Left renal pelvis (tissue), 4 donors: ENCODE measurements at places on chromosomes 6 and 20.

DNA sequence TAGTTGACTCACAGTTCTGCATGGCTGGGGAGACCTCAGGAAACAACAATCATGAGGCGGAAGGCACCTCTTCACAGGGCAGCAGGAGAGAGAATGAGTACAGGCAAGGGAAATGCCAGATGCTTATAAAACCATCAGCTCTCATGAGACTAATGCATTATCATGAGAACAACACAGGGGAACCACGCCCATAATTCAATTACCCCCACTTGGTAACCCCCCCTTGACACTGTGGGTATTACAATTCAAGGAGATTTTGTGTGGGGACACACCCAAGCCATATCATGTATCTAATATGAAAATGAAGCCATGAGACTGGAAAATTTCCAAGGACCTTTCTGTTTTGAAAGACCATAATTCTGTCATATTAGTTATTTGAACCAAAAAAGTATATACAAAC lies 342.4 kb upstream of the PLCB4 start:
- DNase-seq, result no peak

GRCh38 chr20:31843881-31844280 lies 1.5 kb downstream of the FOXS1 start:
- DNase-seq, result no peak

DNA sequence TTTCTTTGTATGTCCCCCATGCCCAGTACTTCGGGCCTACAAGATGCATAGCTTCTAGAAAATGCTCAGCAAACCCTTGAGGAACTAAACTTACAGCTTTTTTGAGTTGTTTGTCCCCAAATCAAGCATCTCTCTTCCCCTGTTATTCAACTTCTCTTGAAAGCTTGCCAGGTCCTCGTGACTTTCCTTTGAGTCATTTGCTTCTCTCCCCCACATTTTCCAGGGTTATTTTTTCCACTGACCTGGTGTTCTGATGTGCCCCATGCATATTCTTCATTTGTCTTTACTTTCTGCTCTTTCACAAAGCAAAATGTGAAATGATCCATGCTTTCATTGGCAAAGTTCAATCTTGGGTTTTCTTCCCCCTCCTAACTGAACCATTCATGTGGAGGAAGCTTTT lies 204.8 kb downstream of the TFAP2A start:
- DNase-seq, result no peak

DNA sequence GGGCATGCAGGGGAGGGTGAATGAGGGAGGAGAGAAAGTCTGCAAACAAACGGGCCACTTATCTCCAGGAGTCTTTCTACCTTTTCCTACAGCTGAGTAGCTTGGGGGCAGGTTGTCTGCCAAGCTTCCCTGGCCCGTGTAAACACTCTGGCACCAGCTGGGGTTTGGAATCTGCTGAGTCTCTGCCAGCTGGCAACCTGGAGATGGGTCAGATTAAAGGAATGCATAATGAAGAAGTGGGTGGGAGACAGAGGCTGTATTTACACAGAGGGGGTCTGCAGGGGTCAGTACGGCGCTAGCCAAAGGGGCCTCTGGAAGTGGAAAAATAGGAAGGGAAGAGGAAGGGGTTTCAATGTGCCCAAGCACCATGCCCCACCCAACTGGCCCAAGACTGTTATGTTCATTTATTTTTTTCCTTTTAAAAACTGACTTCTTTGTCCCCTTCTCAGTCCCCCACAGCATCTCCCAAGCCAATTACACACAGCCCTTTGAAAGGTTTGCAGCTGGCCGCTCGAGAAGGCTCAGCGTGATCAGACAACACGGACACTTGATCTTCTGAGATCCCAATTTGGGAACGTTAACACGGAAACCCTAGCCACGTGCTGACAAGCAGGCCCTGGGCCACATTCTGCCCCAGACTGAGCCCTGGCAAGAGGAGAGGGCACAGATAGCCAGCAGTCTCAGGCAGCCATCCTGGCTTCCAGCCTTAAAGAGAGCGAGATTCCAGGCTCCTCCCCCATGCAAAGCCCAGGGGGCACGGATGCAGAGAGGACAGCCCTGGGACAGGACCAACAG lies 25.2 kb downstream of the TRAM2 start:
- DNase-seq, result no peak

DNA sequence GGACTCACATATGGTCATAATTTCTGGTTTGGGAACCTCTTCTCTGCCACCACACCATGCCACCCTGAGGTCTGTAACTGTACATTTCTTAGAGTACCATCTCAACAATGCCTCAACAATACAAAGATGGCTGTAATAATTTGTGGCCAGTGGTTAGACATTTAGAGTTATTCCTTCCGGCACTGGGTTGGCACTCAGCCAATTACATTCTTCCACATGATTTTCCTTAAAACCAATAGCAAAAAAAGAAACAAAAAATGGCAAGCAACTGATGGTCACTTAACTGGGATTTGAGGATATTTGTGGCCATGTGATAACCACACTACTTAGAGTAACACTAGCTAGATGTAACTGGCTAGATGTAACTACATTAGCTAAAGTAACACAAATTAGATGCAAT lies 79.9 kb downstream of the SEL1L2 start:
- no peak for DNase-seq

DNA sequence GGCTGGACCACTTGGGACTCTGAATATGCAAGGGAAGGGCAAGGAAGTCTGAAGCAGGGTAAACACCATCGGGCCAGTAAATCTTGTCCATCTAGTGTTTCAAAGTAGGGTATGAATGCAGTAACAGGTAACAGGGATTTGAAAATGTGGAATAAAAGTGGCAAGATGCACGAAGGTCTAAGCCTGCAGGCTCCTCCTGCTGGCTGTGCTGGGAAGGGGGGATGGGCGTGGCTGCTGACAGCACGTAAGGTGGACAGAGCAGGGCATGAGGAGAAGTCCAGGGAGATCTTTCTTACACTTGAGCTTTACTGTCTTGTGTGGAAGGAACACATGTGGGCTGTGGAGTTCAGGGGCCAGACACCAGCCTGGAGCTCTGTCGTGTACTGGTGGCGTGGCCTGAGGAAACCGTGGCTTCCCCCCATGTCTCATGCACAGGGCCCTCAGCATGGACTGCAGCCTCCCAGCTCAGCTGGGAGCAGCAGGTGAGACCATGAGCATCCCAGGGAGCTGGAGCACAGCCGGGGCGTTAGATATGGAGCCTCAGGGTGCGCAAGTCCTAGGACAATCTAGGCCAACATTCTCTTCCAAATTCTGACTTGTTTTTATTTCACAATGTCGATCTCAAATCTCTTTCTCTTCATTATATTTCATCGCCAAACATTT lies 84.5 kb downstream of the SLC22A23 start:
- no peak for DNase-seq

GRCh38 chr6:129050086-129050485 lies 167.1 kb downstream of the LAMA2 start:
- no peak for DNase-seq

DNA sequence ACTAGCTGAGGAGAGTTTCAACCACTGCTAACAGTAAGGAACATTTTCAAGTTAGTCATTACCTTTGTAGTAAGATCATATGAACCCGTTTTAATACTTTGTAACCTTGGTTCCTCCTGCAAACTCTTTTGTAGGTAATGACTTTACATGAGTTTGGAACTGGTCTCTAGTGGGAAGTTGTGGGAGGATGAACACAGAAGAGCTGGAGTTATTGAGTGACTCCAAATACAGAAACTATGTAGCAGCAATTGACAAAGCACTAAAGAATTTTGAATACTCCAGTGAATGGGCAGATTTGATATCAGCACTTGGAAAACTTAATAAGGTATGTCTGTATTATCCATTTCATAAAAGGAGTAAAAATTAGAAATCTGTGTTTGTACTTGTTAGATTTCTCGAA lies 29.3 kb downstream of the DOP1A start:
- no peak for DNase-seq

DNA sequence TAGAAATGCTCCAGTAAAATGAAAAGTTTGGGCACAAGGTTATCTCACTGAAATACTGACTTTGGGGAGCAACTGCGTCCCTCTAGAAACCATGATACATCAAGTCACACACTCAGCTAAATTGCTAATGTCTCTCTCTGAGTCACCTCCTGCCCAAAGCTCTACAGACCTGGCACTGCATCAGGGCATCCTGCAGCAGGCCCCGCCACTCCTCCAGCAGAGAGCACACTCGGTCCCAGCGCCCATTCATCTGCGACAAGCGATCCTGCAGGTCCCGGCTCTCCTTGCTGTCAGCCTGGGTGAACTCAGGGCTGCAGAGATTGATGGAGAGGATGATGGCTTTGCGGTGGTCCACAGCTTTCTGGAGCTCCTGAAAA lies 329.0 kb downstream of the ESR1 start:
- DNase-seq, result no peak

GRCh38 chr6:163902993-163903392 lies 488.5 kb downstream of the QKI start:
- DNase-seq, result no peak

DNA sequence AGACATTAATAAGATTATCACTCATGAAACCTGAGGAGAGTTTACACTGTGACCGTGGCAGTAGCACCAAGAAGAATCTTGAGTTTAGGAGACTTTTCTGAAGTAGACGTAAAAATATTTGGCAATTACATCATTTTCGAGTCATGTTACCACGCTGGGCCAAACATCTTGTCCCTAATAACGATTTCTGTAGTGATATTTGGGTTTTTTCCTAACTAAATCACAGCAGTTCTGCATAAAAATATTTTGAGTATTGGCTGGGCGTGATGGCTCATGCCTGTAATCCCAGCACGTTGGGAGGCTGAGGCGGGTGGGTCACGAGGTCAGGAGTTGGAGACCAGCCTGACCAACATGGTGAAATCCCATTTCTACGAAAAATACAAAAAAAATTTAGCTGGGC lies 262.4 kb downstream of the PHF3 start:
- no peak for DNase-seq

DNA sequence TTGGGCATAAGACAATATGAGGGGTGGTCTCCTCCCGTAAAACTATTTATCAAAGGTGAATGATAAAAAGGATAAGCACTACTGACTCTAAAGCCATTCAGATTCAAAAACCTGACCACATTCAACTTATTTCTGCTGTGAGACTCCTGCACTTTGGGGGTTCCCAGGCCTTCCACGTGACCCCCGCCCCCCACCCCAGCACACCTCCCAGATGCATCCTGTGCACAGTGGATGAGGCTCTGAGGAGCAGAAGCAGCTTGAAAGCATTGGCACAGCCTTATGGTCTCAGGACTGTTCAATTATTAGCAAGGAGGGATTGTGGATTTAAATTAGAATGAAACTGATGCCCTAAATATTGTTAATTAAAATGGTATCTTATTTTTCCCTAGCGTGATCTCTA lies 55.1 kb upstream of the SAMD5 start:
- no peak for DNase-seq

GRCh38 chr20:14860410-14860814 lies 523.0 kb upstream of the FLRT3 start:
- peak; percentile 18 for DNase-seq

DNA sequence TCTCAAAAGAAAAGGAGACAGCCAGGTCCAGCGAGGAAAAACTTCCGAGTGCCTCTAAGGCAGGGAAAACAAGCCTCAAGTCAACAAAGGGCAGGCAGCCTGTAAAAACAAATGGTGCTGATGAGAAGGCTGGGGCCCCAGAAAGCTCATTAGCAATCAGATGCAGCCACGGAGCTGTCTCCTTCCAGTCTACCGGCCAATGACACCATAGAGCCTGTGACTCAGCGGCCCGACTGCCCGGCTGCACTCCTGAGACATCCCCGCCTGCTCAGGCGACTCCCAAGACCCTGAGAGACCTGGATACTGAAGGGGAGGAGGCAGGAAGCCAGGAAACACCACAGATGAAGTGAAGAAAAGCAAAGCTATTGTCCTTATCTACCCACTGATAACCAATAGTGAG lies 120.1 kb upstream of the HDDC2 start:
- no peak for DNase-seq

GRCh38 chr6:128738112-128738511 lies 144.8 kb upstream of the LAMA2 start:
- DNase-seq, result no peak

DNA sequence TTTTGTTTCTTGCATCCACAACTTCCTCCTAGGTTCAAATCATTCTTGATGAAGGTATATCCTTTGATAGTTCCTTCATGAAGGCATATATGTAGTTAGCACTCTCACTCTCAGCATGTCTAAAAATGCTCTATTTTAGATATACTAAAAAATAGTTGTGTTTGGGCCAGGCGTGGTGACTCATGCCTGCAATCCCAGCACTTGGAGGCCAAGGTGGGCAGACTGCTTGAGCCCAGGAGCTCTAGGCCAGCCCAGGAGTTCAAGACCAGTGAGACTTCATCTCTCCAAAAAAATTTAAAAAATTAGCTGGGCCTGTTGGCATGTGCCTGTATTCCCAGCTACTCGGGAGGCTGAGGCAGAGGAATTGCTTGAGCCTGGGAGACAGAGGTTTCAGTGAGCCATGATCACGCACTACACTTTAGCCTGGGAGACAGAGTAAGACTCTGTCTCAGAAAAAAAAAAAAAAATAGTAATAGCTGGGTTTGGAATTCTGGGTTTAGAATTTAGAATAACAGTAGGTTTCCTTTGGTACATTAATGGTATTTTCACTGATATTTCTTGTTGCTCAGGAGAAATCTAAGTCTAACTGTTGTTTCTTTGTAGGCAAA lies 7.0 kb downstream of the SERAC1 start:
- no peak for DNase-seq

DNA sequence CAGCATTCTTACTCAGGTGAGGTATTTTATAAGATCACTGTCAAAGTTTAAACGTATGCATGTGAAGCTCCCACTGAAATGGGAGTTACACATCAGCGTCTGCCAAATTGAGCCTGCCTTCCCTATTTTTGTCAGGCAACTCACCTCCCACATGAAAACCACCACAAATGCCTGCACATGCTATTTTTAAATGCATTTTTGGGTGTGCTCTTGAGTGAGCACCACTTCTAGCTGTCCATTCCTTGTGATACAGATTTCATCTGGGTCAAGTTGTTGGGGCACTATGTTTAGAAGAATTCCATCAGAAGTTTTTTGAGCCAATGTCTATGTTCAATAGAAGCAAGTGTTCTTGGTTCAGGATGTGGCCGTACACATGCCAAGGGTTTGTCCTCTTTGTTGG lies 71.7 kb upstream of the RIPPLY2 start:
- DNase-seq, result no peak

DNA sequence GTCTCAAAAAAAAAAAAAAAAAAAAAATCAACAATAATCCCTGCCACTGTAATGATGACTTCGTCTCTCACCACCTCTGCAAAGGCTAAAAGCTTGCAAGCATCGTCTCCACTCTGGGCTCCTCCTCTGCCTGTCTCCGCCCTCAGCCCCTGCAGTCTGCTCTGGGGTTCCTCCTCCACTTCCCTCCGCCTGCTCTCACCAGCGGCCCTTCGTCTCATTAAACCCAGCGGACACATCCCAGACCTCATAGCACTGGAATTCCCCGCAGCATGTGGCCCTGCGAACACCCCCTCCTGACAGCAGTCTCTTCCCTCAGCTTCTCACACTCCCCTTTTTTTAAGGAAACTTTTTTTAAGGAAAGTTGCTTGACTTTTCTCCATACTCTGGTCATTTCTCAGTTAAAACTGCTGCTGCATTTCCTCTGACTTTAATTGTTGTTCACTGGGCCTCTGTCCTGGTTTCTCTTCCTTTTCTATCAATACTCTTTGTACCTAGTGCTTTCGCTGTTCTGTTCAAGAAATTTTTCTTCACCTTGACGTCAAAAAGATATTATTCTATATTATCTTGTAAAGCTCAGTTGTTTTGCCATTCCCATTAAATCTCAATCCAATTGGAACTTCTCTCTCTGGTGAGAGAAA lies 70.9 kb upstream of the PLEKHG1 start:
- DNase-seq, result peak; percentile 71

GRCh38 chr6:142478117-142478516 lies 176.3 kb downstream of the ADGRG6 start:
- DNase-seq, result no peak

GRCh38 chr6:16736856-16737775 lies 24.1 kb downstream of the ATXN1 start:
- no peak for DNase-seq

- no peak for DNase-seq
Observed at GRCh38 chr20:23027721-23028120, 7.4 kb upstream of the SSTR4 start.
